ENCODE measurements at places on chromosomes 3 and 15.
A peak's percentile ranks its signal among the peaks of the same experiment; 100 is the strongest.

DNA sequence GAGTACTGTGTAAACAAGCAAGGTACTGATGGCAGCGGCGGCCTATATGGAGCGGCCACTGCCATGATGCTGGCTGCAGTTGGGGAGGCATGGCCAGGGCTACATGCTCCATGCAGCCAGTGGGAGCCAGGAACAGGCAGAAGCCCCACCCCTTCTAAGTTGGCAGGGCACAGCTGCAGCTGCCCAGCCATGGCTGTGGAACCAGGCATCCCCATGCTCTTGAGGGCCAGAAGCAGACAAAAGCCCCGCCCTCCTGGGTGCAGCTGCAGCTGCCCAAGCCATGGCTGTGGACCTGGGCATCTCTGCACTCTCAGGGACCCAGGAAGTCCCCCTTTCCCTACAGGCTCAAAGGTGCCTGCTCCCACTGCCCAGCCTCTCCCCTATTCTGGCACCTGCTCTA is 150.9 kb downstream of the FMN1 start:
- DNase-seq, result no peak

DNA sequence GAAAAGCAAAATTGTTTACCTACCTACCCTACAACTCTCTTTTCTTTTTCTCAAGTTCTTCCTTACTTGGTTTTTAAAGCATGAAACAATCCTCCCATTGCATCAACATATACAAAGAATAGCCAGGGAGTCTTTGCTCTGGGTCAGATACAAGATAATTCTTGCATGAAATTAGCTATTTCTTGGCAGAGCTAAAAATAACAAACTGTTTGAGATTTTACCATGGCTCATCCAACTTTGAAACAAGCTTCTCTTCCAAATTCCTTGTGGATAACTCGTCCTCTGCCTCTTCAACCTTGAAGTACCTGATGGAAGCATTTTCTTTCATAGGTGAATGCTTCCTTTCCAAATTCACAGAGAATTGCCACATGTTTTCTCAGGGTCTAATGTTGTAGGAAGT is 9.2 kb upstream of the CBLB start:
- DNase-seq, result peak; percentile 38

DNA sequence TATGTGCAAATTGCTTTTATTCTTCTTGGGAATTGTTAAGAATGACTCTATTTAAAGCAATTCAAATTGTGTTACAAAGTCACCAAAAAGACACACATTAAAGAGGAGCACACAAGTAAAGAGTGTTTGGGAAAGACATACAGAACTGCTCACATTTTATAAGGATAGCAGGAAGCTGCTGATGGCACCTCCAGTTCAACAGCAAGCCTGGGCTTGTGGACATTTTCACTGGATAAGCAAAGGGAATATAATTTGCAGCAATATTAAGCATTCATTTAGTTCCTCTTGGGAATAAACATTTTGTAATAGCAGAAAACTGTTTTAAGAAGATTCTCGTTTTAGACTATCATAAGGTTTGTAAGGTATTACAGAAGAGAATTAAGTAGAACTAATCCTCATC is 1271.9 kb downstream of the ZPLD1 start:
- DNase-seq, result no peak

- DNase-seq, result no peak
Measured at GRCh38 chr3:87719060-87719459, 339.7 kb downstream of the CGGBP1 start.

DNA sequence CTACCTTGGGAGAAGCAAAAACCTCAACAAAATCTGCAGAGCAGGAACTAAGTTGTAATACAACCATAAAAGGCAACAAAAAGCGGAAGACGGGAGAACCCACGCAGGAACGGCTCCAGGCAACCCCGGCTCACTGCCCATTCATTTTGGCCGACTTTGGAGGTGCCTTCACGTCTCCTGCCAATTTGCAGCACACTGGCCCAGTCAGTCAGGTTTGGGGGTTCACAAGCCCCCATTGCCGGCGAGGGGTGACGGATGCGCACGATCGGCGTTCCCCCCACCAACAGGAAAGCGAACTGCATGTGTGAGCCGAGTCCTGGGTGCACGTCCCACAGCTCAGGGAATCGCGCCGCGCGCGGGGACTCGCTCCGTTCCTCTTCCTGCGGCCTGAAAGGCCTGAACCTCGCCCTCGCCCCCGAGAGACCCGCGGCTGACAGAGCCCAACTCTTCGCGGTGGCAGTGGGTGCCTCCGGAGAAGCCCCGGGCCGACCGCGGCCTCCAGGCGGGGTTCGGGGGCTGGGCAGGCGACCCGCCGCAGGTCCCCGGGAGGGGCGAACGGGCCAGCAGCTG is 463 bp downstream of the TERC start:
- DNase-seq, result no peak

DNA sequence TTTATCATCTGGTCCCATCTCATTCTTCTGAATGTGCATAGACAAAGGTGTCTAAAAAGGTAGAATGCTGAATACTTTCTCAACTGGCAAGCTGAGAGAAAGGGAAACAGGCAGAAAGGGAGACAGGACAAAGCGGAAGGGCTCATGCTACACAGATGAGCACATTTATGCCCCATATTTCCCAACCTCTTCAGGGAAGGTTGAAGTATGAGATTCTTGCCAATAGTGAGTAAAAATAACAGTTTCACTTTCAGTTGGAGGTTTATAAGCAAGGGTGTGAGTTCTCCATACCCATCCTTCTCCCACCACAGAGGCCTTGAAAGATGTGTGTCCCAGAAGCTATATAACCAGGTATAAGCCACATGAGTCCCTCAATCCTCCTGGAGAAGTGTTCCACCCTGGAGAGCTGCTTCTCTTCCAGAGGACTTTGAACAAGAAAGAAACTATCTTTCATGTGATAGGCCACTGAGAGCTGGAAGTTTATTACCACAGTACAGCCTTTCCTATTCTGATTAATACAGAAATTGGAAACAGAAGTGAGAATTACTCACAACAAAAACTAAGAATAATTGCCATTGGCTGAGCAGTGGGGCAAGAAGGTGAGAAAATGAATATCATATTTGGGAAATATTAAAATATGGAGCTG is 709.4 kb upstream of the NR2F2 start:
- no peak for DNase-seq

- peak; percentile 14 for DNase-seq
Measured at GRCh38 chr3:14925729-14926591, 21.4 kb upstream of the NR2C2 start.

GRCh38 chr15:59160880-59161593 is 45.6 kb upstream of the LDHAL6B start:
- no peak for DNase-seq

- no peak for DNase-seq
Measured at GRCh38 chr15:38010395-38010794, 76.0 kb downstream of the TMCO5A start.

- peak; percentile 28 for DNase-seq
Measured at GRCh38 chr15:42385206-42385979, 26.1 kb downstream of the CAPN3 start.

DNA sequence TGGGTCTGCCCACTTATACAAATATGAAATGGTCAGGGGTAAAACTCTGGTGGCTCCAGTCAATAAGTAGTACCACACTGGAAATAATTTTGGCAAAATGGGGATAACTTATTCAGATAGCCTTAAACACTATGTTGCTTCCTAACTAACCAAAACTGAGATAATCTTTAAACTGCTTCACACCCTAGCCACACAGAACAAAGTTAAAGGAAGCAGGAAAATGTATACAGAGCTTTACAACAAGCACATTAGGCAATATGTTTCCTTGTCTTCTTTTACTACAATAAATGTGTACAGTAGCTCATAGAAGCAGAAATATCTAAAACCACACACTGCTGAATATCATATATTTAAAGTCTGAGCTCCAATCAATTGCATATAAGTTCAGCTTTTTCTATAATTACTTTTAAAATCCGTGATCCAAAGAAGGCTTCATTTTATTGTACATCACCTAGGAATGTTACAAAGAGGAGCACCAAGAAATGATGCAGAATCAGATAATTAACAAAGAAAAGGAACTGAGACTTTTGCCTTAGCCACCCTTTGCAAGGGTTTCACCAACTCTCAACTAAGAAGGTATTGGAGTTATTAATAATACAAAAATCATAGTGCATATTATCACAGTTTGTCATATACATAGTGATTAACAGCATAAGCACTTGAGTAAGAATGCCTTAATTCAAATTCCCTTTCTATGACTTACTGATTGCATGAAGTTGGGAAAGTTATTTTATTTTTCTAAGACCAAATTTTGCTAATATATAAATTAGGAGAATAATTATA is 9.2 kb upstream of the SSR3 start:
- no peak for DNase-seq

DNA sequence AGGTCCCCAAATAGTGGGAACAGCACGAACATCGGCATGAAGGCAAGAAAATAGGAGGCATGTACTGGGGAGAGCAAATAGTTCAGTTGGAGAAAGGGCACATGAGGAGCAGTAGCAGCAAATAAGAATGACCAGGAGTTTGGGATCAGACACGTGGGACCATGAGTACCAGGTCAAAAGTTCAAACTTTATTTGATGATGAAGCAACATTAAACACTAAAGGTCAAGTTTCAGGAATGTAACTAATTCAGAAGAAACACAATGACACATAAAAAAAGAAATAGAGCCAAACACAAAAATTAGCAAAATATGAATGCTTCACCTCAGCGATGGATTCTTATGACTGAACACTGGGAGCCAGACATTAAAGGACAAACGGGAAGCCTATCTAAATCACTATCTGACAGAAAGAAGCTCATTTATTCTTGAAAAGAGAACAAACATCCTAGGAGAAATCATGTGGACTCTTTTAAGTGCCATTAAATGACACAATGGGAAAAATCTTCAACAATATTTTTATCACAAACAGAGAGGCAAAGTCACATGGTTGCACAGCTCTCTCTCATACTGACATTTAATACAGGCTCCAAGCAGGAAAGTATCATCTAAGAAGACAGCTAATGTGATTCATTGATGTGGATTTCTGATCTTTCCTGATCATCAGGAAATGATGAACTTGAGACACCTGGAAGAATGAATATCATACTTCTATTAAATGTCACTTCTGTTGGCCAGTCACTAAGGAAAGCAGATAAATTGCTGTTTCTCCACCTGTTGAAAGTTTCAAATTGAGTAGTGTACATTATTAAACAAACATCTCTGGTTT is 216.9 kb upstream of the THBS1 start:
- DNase-seq, result no peak

DNA sequence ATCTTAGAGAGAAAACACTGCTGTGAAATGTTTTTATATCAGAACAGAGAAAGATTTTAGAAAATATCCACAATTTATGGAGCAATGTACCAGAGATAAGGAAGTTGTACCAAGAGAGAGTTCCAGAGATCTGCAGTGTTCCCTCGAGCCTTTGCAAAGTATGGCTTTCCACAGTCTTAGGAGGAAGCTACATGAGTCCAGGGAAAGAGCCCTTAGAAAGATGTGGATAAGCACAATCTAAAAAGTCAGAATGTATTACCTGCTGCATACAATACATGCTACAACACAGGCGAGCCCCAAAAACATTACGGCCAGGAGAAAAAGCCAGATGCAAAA is 56.4 kb downstream of the ZNF860 start:
- DNase-seq, result no peak

DNA sequence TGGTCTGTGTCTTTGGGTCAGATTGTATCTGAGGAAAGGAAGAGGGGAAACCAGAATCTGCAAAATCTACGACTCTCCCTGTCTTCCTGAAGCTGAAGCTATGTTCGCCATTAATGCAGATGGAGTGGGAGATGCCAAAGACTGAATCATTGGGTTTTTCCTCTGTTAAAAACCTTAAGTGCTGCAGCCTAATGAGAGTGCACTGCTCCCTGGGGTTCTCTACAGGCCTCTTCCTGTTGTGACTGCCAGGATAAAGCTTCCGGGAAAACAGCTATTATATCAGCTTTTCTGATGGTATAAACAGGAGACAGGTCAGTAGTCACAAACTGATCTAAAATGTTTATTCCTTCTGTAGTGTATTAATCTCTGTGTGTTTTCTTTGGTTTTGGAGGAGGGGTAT is 24.0 kb downstream of the RMDN3 start:
- no peak for DNase-seq

DNA sequence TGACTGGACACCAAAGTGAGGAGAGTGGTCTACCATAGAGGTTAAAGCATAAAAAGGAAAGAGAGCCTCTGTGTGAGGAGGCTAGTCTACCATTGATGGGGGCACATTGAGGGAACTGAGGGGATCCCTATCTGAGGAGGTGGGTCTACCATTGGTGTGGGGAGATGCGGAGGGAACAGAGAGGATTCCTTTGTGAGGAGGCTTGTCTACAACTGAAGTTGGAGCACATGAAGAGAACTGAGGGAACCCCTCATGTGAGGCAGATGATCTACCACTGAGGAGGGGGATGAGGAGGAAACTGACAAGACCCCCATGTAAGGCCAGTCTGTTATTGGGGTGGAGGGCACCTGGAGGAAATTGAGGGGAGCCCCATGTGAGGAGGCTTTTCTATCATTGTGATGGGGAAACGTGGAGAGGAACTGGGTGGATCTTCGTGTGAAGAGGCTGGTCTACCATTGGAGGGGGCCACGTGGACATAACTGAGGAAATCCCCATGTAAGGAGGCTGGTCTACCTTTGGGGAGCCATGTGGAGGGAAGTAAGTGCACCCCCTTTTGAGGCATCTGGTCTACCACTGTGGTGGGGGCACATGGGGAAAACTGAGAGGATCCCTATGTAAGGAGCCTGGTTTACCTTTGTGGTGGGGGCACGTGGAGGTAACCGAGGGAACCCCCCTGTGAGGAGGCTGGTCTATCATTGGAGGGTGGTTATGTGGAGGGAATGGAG is 160.1 kb downstream of the FBLN2 start:
- DNase-seq, result no peak

GRCh38 chr3:188057124-188057523 is 96.8 kb upstream of the LPP start:
- DNase-seq, result no peak

GRCh38 chr3:184361532-184361931 is at the start of the genes CLCN2 and POLR2H:
TSS of gene CLCN2 (minus strand) at chr3:184361605. CDS start at chr3:184361479, 126 bp downstream.
TSS of gene POLR2H (plus strand) at chr3:184361710. CDS start at chr3:184363493, 1,783 bp downstream.
- no peak for DNase-seq

DNA sequence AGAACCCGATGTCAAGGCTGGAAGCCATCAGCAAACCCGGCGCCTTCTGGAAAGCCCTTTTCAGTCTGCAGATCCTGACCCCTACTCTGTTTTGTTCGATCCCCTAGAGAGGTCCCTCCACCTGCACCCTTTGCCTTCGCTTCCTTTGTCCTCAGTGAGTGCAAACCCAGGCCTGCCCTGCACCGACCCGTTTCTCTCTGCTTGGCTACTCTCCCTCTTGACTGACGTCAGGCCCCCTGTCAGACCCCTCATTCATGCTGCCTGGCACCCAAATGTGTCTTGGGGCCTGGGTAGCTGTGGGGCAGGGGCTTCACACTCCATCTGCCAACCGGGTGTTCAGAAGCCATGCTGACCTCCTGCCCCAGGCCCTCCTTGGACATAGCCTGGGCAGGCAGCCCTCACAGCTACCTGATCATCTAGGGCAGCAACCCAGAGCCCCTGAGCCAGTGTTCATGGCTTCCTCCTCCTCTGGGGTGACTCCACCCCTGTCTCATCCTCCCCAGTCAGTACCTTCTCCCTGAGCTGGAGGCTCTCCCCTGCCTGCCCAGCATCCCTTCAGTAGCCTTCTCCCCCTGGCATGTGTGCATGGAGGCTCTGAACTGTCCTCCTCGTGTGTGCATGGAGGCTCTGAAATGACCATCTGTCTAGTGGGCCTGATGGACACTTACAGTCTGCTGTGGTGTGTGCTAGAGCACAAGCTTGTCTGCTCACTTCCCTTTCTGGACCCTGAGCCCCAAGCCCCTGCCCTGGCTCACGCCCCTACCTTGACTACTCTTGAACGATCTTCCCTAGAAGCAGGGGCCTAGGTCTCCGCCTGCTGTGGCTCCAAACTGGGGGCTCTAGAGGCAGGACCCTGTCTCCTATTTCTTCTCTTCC is 69.4 kb downstream of the EXOG start:
- no peak for DNase-seq

GRCh38 chr15:68284616-68285258 is 7.2 kb downstream of the FEM1B start:
- DNase-seq, result no peak
